ENCODE measurements at places on chromosomes 11 and 22.

DNA sequence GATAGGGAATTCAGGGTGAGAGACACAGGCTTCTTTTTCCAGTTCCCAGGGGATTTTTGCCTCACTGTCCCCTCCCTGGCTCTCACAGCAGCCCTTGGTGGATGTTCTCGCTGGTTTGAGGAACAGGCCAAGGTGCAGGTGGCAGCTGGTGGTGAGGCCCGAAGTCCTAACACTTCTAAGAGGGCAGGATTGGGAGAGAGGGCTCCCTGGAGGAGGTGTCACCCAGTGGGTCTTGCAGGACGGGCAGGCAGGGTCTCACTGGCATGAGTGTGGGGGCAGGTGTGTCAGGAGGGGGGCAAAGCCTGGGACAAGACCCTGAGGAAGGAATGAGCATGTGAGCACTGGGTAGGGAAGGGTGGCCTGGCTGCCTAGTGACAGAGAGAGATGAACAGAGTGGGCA, 9.2 kb downstream of the ADORA2A start:
- no peak for DNase-seq

DNA sequence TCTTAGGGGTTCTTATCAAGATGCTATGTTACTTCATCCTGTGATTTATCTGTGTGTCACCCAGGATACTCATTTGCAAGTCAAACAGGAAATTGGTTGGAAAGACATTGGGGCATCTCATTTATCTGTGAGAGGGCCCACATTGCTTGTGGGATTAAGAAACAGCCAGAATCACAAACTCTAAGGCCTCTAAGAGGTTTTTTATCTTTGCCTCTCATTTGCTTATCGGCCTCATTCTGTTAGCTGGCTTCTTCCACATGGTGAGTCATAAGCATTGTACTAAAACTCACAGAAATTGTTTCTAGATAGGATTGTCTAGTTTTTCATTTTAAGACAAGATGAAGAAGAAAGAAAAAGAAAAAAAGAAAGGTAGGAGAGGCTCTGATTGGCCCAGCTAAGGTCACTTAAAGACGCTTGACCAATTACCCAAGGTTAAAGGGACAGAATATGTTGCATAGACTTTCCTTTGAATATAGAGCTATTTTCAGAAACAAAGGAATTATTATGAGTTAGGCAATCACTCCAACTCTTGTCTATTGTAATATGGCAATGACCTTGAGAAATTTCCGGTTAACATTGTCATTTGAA, 121.9 kb downstream of the ARHGAP42 start:
- no peak for DNase-seq

- DNase-seq, result no peak
Measured at GRCh38 chr22:37515901-37516300, 3.3 kb downstream of the CARD10 start.

GRCh38 chr11:123547180-123547579, 107.2 kb downstream of the SCN3B start:
- no peak for DNase-seq

- DNase-seq, result no peak
Measured at GRCh38 chr11:11808992-11809615, 32.7 kb upstream of the USP47 start.

DNA sequence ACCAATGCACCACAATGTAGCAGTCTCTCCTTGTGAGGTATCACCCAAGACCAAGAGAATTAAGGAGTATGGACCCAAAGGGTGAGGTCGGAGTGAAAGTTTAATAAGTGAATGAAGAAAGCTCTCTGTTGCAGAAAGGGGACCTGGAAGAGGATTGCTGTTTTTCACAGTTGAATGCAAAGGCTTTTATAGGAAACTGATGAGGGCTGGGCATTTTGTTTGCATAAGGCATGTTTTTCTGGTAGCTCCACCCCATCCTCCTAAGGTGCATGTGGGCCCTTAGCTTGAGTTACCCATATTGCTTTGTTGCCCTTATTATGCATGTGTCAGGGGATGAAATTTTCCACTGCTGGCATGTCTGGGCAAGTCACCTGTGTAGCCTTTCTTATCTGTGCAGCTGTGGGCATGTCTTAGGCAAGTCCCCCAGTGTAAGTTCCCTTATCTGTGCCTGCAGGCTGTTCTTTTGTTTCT, 64.7 kb downstream of the BDNF start:
- no peak for DNase-seq

Measured in glomerular endothelial cell (primary cell).